ENCODE measurements at places on chromosomes 4 and X.
A peak's percentile ranks its signal among the peaks of the same experiment; 100 is the strongest.

DNA sequence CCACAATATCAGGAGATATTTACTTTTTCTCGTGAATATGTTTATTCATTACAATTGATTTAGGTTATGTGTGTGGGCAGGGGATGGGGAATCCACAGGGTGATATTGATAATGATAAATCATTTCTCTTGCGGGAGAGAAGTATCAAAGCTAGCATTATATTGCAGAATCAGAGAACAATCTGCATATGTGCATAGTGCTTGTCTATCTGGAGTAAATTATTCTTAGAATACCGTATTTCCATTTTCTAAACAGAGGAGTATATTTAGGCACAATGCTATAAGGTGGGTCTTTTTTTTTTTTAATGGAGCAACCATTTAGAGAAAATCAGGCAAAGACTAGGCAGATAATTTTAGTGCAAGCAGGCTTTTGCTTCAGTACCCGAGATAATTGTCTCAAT is 166.0 kb upstream of the ARX start:
- no peak for DNase-seq

DNA sequence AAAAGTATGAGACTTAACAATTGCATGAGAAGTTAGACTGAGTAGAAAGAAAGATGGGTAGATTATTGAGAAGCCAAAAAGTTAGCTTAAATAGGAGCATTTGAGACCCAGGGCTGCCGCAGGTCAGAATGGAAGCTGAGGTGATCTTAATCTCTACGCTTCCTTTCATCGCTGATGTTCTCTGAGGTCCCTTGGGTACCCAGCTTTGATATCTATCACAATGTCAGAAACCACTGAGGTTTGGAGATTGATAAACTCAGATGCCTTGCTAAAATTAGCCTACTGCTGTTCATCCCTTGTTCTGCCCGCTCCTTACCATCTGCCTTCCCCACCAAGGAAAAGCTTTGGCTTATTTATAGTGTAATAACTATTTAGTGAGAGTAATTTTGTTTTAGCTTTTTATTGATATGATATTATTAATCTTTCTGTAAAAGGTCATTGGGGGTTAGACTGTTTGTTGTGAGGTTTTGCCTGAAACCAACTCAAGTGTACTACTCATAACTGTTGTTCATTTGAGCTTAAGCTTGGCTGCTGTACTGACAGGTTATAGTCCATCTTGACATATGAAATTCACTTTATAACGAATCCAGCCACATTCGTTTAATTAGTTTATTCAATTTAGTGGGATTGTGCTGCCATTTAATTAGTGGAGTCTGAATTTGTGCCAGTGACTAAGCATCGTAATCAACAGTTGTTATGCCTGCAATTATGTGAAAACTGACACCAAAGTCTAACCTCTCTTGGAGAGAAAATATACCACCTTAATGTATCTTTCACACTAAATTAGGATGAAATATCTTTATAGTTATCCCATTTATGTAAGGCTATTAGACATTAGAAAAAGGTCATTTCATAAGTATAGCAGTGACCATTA is 15.1 kb downstream of the MCUB start:
- no peak for DNase-seq

DNA sequence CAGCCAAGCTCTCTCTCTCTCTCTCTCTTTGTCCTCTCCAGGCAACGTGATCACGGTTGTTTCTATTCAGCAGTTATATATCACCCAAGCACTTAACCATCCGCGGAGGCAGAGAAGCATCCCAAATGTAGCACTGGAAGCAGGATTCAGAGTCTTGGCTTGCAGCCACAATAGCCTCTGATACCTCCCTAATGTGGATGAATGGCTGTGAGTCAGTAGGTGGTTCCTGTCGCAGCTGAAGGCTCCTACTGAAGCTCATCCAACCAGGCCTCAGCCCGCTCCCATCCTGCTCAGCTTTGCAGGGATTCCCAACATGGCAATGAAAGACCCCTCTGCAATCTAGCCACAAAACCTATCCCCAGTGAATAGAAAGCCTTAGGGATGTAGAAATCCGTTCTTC is 5.1 kb downstream of the HS6ST2 start:
- no peak for DNase-seq

DNA sequence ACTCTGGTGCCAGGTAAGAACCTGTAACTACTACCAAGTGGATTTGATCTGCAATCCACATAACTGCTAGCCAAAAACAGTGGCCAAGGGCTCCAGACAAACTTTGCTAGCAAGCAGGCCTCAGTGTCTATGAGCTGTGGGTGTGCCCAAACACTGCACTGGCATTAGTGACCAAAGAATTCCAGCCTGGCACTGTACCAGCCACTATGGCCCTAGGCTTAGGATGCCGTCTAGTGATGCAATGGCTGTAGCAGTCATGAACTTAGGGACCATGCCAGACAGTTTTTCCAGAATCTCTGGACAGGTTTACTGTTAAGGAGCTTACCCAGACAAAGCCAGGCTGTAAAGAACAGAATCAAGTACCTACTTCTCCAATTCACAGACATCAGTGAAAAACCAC is 33.7 kb upstream of the PRR27 start:
- DNase-seq: no peak

- DNase-seq: no peak
Measured at GRCh38 chrX:149230689-149231088, 274.4 kb downstream of the IDS start.

- peak; percentile 84 for DNase-seq
Measured at GRCh38 chrX:40132751-40133150, 35.0 kb upstream of the BCOR start.

GRCh38 chrX:131739823-131740222 is 195.9 kb downstream of the OR13H1 start:
- DNase-seq: no peak

DNA sequence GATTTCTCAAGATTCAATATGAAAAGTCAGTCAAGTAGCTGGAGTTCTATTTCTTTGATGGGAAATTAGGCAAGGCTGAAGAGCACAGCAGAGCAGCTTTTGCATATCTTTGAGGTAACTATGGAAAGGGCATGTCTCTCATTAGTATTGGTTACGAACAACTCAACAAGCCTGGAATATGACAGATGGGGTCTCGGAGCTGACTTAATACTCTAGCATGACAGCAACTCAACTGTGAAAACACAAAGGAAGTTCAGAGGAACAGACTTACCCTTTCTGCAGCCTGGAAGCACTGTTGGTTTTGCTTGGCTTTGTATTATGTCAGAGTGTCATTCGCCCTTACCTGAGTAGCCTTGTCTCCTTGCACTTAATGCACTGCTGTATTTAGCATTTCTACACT is 79.9 kb upstream of the AADAT start:
- no peak for DNase-seq

GRCh38 chrX:18961686-18962085 is 22.2 kb downstream of the PHKA2 start:
- no peak for DNase-seq

GRCh38 chr4:37725718-37726117 is 39.5 kb upstream of the RELL1 start:
- DNase-seq: no peak

- no peak for DNase-seq
Measured at GRCh38 chr4:143713955-143714625, 13.6 kb upstream of the FREM3 start.

DNA sequence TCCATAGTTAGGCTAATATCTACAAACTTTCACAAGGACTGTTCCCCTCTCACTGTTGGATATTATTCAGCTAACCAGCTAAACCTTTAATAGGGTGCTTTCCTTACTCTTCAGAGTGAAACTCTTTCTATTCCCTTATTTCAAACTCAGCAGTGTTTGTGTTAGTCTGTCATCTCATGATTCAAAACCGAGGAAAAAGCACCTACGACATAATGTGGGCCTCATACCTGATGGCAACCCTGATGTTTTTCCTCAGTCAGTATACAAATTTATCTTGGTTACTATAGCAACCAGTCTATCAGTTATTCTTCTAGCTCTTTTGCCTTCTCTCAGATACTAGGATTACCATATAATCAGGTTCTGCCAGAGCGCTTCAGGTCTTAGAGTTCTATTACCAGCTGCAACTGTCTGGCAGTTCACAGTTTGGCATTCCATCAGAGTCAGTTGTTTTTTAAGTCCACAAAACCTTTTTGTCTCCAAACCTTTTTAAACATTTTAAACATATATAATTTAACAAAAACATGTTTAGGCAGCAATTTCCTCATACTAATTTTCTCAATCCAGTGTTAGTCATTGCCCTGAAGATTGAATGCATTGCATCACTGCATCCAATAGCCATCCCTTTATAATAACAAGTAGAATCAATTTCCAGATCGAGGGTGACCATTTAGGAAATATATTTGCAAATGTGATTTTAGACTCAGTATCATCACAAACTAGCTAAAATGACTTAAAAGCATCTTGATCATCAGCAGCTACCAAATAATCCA is 7.4 kb downstream of the WDR44 start:
- DNase-seq: no peak

DNA sequence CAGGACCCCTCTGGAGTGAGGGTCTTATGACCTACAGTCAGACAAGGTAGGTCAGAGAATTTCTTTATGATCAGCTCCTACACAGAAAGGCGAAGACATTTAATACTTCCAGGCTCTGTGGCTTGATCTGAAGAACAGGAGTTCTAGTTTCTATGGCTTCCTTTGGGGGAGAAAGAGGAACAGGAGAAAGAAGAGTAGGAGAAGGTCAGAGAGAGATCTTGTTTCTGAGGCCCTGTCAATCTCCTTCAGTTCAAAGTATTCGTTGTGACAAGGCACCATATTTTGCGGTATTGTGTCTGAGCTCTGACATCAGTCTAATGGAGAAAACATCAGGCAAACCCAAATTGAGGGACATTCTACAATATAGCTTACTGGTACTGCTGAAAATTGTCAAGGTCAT is 16.7 kb downstream of the TMSB4X start:
- DNase-seq: no peak

DNA sequence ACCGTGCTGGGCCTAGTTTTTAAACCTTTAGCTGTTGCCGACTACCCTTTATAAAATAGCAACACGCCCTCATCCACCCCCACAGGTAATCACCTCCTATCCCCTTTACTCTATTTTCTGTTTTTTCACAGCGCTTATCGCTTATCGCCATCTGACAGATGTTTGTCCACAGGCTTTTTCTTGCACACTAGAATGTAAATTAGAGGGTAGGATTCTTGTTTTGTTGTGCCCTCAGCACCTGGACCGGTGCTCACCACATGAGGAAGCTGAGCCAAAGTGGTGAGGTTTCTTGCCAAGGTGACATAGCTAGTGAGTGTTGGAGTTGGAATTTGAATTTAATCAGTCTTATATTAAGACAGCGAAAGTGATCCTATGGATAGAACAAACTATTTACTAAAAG is 2.9 kb upstream of the RBBP7 start:
- DNase-seq: no peak

- DNase-seq: no peak
Measured at GRCh38 chr4:187606581-187606980, 389.0 kb upstream of the ZFP42 start.

DNA sequence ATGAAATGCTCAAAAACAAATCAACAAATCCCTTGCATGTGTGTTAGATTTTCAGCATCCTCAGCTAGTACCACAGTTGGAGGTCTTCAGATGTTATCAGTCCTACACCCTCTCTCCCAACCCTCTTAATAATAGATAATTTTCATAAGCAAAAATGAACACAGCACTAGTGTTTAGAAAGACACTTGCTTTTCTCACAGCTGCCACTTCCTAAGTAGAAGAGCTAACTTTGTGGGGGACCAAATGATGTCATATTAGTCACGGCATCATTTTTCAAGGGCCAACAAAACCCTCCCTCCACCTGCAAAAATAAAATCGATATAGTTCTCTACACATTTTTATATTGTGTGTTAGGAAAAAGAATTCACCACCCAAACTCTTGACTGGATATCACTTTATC is 163.5 kb upstream of the GYPA start:
- no peak for DNase-seq

GRCh38 chr4:183348706-183349659 is 26.8 kb upstream of the CLDN24 start:
- no peak for DNase-seq

- no peak for DNase-seq
Measured at GRCh38 chrX:69113723-69114122, 51.5 kb downstream of the PJA1 start.

- DNase-seq: no peak
Measured at GRCh38 chr4:69591364-69591763, 48.1 kb downstream of the UGT2A2 start.

- DNase-seq: no peak
Measured at GRCh38 chr4:95984081-95984480, 144.2 kb downstream of the PDHA2 start.

DNA sequence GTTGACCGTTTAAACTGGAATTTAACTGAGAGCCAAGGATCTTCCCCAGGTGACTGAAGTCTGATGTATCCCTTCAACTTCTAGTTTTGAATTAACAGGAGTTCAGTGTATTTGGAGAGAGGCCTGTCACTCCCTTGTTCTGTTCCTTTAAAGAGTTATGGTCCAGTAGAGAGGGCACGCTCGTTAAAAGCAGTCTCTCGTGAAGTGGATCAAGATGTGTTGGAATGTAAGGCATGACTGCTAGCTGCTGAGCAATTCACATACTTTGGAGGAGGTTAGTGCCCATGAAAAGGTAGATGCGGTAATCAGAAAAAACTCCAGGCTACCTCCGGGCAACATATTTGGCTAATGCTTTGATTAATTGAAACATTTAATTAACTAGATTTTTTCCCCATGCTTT is 65.7 kb downstream of the SHROOM2 start:
- no peak for DNase-seq

GRCh38 chr4:145871209-145871608 is 67.4 kb downstream of the ZNF827 start:
- no peak for DNase-seq

- DNase-seq: peak; percentile 79
Measured at GRCh38 chrX:150547375-150548115, 20.9 kb upstream of the MTM1 start.

DNA sequence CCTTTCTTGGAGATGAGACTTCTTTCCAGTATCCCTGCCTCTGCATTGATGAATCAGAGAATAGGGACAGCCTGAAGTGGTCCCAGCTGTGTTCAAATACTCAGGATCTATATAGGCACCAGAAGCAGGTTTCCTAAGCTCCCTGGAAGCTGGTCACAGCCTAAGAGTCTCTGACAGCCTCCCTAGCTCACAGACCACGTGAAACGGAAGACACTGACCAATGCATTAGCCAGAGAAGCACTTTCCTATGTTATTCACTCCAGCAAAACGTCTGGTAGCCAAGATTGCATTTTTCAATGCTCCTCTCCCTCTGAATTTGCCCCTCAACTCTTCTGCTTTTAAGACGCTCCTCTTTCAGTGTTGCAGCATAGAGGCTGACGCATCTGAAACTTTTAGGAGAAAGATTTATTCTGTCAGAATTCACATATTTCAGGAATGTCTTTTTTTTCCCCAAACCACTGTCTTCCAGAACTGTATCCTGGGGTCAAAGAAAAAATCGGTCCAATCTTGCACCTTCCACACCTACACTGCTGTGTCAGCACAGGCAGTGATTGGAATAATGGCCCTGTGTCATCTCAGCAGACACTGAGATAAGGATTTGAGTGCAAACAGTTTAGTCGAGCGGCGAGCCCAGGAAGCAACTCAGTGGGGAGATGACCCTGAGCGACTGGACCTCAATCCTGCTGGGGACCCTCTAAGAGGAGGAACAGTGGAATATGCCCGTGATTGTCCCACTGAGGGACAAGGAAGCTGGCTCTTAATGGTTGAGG is 109.4 kb downstream of the SMIM20 start:
- no peak for DNase-seq
